ENCODE measurements at places on chromosomes 5 and 9.
A peak's percentile ranks its signal among the peaks of the same experiment; 100 is the strongest.

- DNase-seq: no peak
These were observed 524.7 kb downstream of the SPATA31D1 start for GRCh38 chr9:82513242-82513751.

DNA sequence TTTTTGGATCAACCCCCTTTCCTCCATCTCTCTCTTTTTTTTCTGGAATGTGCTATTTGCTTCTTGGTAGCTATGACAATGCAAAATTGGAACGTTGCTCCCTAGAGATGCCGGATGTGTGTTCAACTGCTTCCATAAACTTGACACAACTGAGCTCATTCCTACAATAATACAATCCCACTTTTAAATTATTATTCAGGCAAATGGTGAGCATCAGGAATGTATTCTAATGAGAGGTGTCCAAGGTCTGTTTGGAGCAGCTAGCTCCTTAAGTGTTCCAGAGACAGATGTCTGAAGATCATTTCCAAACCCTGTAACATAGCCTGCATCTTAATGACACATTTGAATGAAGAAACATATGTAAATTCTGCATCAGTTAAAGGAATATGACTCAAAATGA is 518.4 kb downstream of the TAF11L14 start:
- DNase-seq: no peak

DNA sequence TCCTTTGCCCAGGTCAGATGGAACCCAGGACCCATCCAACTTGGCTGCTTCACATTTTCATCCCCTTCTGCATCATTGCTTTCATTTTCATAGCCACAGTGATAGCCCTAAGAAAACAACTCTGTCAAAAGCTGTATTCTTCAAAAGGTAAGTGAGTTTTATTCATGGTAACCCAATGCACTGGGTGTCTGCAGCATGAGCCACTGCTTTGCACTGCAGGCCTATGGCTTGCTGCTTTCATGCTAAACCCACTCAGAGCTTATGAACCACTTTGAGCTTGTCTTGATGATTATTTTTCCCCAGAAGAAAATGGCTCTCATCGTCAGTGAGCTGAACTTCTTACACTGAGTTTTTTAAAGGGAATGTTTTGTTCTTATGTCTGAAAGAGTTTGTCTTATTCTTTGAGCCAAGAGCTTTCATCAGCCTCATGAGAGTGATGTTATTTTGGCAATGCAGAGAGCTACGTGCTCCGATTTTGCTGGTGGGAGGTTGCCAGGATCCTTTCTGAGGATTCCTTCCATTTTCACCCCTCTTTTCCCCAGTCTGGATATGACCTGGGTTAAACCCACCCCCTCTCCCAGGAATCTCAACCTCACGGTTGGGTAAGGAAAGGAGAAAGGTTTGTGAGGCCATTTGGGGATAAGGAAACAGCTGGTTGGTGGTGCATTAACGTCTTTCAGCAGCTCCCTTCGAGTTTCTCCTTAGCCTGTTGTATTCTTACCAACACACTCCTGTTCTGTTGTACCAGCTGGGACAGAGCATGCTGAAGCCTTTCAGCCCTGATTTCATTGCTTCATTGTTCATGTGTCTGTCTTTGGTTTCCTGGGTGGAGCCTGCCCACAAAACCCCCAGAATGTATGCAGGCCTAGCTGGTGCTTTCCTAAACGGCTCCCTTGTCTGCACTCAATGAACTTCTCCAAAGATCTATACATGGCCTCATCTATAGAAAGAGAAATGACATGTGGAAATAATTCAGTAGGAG is 47.6 kb downstream of the PDCD1LG2 start:
- DNase-seq: peak; percentile 19

- DNase-seq: no peak
These were observed 24.8 kb downstream of the SARDH start for GRCh38 chr9:133713150-133713959.

DNA sequence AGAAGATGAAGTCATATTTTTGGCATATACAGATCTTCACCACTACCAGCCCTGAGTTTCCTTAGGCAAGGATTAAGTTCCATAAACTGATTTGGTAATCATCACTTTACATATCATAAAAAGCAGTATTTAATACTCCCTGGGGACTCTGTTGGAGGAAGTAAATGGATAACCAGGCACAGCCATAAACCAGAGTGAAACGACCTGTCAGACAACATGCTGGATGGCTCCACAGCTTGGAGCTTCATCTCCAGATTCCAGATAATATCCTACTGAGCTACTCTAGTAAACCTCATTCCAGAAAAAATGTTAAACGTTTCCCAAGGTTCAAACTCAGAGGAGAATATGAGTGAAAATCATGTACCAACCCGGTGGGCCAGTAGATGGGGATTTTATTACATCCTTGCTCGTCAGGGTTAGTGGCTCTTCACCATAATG is 109.2 kb downstream of the BASP1 start:
- DNase-seq: no peak

- DNase-seq: no peak
These were observed 174.6 kb upstream of the IL12B start for GRCh38 chr5:159504857-159505304.

DNA sequence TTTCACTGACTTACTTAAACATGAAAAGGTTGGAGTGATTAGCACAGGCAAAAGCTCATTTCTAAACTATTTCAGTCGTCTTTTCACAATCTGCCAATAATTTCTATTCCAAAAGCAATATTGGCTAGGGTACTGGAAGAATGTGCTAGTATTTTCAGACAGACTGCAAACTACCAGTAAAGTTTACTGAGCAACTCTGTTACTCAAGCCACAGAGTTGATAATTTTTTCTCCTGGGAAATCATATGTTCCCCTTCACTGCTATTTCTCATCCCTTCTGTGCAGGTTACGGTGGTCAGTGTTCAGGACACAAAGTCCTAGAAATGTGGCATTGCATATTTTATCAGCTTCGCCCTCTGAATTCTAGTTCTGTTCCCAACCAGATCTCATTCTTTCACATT is 343.3 kb upstream of the TNC start:
- no peak for DNase-seq

- DNase-seq: no peak
These were observed 108.2 kb upstream of the KLF4 start for GRCh38 chr9:107597743-107598217.

GRCh38 chr5:68407311-68408239 is 192.0 kb downstream of the PIK3R1 start:
- DNase-seq: no peak

- DNase-seq: no peak
These were observed 108.1 kb upstream of the IER5L start for GRCh38 chr9:129285979-129286772.

GRCh38 chr5:96743065-96743768 is 64.5 kb downstream of the ERAP1 start:
- DNase-seq: no peak

DNA sequence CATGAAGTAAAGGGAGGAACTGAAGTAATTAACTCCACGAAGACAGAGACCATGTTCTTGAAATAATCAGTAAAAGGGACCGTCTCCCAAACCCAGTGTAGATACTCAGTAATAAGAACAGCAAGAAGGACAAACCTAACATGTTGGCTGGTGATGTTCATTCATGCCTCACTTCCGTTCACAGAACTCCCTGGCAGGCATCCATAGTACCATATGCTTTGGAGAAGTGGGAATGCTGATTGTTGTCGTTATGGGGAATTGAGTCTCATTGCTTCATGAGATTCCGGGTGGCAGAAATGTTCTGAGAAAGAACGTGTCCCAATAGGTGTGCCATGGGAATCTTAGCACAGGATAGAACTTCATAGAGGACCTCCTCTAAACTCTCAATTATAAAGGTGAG is 452.3 kb downstream of the ZSWIM6 start:
- no peak for DNase-seq

GRCh38 chr5:78221964-78222451 is 72.5 kb downstream of the AP3B1 start:
- DNase-seq: no peak

DNA sequence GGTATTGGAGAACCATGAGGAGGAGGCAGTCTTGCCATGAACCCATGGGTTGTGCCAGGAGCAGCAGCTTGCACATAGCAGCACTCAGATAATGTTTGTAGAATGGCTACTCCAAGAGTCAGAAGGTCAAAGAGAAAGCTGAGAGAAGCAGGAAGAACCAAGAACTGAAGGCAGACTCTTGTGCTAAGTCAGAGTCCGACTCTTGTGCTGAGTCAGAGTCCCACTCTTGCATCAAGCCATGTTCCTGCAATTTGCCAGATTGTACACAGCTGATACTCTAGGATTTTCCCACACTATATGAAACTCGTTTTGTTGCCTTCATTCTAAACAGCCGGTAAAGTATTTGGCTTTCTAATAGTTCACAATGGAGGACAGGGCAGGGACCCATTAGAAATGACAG is 26.2 kb upstream of the HSPA9 start:
- DNase-seq: no peak

GRCh38 chr9:126428534-126429175 is 102.0 kb downstream of the MVB12B start:
- no peak for DNase-seq

DNA sequence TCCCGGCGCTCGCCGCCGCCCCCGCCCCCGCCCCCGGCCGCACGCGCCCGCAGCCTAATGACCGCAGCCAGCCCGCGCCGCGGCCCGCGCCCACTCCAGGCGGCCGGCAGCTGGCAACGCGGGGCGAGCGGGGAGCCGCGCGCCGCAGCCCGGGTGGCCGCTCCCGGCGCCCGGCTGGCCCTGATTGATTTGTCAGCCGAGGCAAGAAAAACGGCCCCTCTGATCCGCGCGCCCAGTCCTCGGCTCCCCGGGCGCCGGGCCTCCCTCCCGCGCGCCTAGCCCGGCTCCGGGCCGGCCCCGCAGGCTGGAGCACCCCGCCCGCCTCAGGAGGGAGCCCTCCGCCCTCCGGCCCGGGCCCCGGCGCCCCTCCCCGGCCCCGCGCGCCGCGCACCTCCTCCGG is 11.9 kb upstream of the LHX2 start:
- no peak for DNase-seq

- DNase-seq: no peak
These were observed 25.1 kb downstream of the RNF145 start for GRCh38 chr5:159184236-159184635.

GRCh38 chr5:106862450-106863193 is 808.1 kb downstream of the EFNA5 start:
- DNase-seq: no peak

DNA sequence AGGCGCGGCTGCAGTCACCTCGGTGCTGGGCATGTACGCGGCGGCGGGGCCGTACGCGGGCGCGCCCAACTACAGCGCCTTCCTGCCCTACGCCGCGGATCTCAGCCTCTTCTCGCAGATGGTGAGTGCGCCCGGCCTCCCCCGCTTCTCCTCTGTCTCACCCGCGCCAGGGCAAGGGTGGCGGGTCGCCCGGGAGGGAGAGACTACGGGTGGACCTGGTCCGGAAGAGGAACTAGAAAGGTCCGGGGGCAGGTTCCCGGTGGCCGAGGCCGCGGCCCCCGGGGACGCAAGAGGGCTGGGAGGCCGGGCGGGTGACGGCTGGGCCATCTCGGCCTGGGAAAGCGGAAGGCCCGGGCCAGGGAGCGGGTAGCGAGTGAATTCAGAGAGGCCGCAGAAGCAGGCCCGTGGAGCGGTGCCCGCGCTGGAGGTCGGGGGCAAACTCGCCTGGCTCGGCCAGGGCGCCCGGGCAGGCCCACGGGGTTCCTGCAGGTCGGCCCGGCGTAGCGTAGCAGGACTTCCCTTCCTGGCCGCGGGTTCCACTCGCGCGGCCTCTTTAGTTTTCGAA is 711 bp downstream of the IRX1 start:
- no peak for DNase-seq

DNA sequence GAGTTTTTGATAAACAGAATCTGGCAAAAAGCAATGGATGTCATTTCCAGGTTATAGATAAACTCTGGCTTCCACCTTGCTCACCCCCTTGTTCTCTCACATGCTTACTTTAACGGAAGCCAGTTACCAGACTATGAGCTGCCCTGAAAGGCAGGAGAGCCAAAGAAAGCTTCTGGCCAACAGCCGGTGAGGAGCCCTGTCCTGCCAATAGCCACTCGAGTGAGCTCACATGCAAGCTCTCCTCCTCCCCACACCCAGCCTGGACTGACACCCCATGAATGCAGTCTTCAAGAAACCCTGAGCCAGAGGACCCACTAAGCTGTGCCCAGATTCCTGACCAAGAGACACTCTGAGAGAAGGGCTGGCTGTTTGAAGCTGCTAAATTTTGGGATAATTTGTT is 14.4 kb upstream of the SMIM15 start:
- DNase-seq: no peak

DNA sequence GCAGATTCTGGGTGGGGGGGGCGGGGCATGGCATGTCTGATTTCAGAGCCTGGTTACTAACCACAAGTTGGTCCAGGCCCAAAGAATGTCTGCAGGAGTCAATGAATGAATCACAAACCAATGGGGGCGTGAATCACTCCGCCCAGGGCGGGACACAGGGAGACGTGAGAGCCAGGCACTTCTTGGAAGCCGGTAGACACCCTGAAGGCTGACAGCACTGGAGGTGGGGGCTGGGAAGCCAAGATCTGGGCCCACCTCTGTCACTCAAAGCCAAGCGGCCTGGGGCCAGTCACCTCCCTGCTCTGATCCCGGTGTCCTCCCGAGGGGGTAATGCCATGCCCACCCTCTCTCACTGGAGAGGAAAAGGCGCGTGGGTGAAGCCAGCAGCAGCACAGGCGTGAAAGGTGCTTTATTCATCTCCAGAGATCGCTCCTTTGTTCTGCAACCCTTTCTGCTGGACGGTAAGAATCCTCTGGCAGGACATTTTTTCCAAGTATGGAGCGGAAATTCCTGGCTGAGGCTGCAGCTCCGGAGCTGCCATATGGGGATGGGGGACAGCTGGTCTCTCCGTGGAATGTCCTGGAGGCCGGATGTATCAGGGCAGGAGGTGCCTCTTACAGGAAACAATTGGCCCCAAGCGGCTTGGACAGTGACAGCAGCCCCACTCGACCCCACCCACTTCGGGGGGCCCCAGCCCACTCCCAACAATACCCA is 85.0 kb downstream of the STK10 start:
- DNase-seq: no peak

GRCh38 chr5:142011572-142012185 is 1.1 kb downstream of the GNPDA1 start:
- no peak for DNase-seq

GRCh38 chr5:158155067-158155466 is 296.1 kb upstream of the CLINT1 start:
- DNase-seq: no peak

DNA sequence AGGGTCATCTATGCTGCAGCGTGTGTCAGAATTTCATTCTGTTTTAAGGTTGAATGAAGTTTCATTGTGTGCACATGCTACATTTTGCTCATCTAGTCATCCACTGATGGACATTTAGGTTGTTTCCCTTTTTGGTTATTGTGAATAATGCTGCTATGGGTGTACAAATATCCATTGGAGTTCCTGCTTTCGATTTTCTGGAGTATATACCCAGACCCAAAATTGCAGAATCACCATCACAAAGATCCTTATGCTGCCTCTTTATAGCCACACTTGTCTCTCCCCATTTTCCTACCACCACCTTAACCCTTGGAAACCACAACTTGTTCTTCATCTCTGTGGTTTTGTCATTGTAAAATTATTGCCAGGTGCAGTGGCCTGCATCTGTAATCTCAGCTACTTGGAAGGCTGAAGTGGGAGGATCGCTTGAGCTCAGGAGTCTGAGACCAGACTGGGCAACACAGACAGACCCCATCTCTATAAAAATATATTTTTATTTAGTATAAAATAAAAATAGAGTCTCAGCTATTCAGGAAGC is 166.2 kb downstream of the HSD17B3 start:
- no peak for DNase-seq

Data from stimulated activated CD4-positive, alpha-beta T cell treated with anti-CD3 and anti-CD28 coated beads, Interleukin-1b, Interleukin-23, amount 100 ng/mL, for 1 hour (primary cell).